ENCODE measurements at places on chromosomes 11 and 22. TPM values are rescaled to one million over a fixed set of nuclear protein-coding genes. Genes with fewer than 3 reads are reported as not detected.

PGA5 gene
- total RNA-seq, result not detected

- no peak for DNase-seq
Observed at GRCh38 chr11:106422583-106422982, 345.1 kb downstream of the AASDHPPT start.

DNA sequence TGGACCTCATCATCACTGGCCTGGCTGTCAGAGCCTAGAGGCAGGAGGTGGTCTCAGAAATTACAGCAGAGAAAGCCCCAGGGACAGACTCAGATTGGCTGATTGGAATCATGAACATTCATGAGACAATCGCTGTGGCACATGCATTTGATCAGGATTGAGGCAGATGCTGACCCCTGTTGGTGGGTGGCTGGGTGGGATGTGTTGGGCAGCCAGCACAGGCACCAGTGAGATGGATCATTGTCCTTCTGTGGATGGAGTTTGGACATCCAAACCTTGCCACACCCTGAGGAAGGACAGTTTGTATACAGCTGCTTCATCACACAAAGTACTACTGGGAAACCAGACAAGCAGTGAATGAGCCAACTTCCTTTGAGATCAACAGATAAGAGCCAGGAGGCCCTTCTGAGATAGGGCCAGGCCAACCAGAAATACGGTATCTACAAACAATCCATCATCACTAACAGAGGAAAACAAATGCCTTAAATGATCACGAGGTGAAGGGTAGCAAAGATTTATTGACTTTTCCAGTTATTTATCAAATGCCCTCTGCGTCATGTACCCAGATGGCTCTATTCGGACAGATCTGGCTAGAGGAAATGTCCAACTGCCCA, 17.3 kb downstream of the COMMD9 start:
- DNase-seq, result no peak

GRCh38 chr11:63887386-63887999, 29.5 kb downstream of the RCOR2 start:
- no peak for DNase-seq

DNA sequence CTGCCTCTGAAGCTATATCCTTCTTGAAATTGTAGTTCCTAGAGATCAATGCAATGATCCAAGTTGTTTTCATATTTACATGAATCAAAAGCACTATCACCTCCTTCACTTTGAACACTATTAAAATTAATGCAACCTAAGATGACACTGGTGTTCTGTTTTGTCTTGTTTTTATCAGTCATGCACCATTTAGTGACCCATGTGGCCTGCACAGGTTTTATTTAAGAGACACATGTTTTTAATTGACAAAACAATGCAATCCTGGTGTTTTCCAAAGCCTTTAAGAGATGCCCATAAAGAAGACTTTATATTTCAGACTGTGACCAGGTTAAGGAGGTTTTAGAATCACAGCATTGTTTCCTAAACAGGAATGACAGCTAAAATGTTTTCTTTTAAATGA, 177.5 kb downstream of the FAM181B start:
- no peak for DNase-seq
